D341Med (cell line): ENCODE measurements at places on chromosomes 13 and 19.

GRCh38 chr13:95608640-95609323, 35.7 kb downstream of the DZIP1 start:
- DNase-seq: no peak

DNA sequence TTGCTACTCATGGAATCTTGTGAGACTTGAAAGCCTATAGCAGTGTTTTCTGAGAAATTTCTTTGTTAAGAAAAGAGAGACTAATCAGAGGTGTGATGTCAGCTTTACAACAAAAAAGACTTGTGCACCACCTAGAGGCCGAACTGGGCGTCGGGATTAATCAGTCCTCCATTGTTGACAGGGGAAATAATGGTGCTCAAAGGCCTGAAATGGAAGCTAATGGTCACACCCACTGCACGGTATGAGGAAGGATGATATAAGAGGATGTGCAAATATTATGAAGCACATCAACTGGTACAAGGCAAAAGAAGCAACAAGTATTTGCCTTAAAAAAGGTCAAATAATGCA, 480.2 kb upstream of the MIR17HG start:
- DNase-seq: peak; percentile 64

GRCh38 chr19:18756896-18757295, 34.2 kb downstream of the COMP start:
- DNase-seq: no peak

- DNase-seq: no peak
Observed at GRCh38 chr13:46953331-46953730, 56.5 kb upstream of the HTR2A start.

DNA sequence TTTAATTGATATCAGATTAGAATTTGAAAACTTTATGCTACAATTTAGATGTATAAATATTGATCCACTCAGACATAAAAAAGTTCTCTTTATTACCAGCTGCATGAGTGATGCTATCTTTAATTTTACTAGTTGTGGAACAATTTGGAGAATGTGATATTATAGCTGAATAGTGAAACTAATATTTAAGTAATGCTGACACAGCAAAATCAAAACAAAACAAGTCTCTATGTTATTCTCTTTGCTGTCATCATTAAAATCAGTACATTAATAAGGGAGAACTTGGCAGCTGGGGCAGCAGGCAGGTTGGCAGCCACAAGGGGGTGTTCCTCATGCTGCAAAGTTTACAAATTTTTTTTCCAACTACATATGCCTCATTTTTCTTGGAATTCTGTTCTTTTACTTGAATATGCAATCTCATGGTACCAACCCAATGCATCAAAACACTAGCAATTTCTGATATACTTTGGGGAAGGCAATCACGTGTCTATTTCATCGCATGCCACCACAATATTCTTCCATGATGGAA, 585.3 kb downstream of the FGF9 start:
- no peak for DNase-seq

- no peak for DNase-seq
Observed at GRCh38 chr13:78659450-78659730, 435 bp upstream of the OBI1 start.

DNA sequence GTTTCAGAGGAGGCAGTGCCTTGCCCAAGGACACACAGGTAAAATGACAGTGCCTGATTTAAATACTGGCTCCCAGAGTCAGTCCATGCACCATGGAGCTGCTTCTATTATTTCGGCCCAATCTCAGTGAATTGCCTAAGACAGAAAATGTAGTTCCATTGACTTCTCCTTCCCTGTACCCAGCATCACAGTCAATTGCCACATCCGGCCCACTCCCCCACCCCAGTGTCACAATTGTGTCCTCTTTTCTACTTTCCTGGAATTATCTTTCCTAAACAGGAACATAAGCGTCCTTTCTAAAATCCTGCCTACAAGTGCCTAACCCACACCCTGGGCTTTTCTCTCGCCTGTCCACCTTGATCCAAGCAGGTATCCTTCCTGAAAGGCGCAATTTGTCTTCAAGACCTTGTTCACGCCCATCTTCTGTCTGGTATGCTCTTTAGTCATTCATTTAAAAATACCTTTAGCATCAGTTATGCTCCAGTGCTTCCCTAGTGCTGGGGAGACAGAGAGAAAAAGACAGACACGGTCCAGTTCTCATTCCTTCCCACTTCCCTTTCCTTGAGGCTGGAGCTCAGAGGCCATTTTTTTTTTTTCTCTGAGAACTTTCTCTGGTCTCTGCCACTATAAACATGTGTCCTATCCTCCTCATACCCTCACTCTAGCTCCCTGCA, 411.4 kb downstream of the LIG4 start:
- DNase-seq: no peak

DNA sequence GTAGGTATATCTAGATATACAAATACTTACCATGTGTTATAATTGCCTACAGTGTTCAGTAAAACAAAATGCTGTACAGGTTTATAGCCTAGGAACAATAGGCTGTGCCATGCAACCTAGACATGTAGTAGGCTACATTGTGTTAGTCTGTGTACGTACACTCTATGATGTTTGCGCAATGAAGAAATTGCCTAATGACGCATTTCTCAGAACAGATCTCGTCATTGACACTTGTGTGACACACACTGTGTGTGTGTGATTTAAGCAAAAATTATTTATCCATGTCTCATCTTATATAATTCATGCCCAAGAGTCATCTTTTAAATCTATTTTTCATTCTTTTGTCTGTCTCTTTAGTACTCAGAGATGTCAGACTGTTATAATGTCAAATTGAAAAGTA, 1888.8 kb upstream of the PCDH20 start:
- no peak for DNase-seq

- DNase-seq: peak; percentile 81
Observed at GRCh38 chr19:19185853-19186740, 5.9 kb downstream of the BORCS8 start.

DNA sequence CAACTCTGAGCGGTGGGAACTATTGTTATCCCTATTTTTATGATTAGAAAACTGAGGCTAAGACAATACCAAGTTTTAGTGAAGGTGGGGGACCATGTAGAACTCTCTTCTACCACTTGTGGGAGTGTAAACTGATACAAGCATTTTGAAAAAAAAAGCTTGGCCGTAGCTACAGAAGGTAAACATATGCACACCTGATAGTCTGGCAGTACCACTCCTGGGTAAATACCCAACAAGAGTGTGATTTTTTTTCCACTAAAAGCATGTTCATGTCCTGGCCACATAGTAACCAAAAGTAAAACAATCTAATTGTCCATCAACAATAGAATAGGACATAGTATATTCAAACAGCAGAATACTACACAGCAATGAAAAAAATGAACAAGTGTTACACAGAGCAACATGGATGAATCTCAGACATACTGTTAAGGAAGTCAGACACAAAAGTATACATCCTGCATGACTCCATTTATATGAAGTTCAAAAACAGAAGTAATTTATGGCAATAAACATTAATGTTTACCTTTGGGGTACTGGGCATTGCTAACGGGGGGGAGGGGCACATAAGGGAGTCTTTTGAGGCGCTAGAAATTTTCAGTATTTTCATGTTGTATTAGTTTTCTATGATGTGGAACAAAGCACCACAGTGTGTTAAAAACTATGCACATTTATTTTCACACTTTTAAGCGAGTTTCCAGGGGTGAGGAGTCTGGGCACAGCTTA, 6.4 kb upstream of the SPATA13 start:
- no peak for DNase-seq

DNA sequence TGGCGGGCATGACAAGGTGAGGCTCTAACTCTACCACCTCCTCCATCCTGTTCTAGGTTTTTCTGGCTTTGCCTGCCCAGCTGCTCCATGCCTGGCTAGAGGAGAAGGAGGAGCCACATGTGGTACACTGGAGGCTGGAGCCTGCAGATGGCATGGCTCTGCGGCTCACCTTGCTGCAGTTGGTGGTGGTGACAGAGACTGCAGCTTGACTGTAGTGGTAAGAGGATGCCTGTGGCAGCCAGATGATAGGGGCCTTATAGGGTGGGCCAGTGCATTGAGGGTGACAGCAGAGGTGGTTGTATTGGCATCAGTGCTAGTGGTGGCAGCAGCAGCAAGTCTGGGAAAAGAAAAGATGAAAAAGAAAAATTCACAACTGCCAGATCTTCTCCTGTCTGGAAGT, 146.2 kb downstream of the TNFRSF19 start:
- DNase-seq: no peak

- no peak for DNase-seq
Observed at GRCh38 chr19:3474010-3474409, 6.3 kb downstream of the SMIM24 start.

DNA sequence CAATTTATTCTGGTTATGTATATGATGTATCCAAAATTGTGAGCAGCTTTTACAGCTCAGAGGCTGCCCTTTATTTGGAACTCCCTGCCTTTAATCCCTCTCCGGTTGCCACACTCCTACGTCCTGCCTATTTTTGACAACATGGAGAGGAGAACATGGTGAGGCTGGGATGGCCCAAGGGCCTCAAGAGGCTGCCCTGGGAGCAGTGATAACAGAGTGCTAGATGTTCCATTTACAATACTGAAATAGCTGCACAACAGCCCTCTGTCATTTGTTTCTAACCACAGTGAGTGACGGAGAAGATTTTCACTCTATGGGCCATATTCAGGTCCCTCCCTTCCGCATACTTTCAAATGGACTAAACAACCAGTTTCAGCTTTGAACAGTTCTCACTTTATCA, 33.4 kb downstream of the STARD13 start:
- DNase-seq: no peak

DNA sequence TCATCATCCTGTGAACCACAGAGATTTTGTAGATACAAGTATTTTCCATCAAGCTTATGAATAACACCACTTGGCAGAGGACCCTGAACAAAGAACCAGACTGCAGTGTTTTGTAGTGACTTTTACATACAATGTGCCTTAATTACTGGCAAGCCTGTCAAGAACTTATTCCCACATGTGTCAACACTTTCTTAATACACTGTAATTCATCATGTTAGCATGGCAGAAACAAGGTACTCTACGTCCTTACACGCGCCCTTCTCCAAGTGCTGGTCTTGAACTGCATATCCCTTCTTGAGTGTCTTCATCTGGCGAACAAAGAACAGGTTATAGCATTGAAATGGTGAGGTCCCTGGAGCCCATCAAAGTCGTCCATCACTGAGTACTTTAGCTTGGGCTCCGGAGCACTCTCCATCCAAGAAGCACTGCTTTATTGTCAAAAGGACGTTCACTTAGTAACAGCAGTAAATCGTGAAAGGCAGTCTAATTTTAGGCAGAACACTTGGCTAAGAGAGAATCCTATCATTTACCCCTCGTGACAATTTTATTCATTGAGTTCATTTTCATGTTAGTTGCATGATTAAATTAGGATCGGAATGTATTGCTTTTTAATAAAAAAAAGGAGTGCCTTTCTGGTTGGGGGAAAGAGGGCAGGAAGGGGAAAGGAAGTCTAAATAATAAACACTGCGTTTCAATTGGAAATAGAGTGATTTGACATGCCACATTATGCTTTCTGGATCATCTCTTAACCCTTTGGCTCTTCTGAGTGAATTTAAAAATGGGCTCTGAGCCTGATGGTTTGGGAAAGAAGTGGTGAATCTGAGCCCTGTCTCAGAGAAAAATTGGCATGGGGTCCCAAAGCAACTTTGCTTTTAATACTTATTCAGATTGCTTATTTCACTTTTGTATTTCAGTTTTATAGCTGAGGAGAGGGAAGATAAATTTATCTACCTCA, 376.1 kb downstream of the DLEU7 start:
- DNase-seq: no peak

DNA sequence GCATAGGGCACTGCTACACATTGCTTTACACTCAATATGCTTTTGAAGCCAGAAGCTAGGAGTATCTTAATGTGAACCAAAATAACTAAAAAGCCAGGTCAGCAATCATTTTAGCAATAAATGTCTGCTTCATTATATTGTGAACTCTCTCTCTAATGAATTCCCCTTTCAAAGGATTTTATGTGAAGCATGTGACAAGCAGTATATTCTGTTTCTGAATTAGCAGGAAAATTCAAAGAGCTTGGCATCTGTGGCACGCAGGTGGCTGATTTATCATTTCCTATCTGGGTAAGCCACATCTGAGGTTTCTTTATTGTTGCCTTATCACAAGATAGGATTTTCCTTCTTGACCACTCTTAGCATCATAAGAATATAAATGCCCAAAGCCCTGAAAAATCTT, 56.8 kb upstream of the KLF12 start:
- DNase-seq: no peak

DNA sequence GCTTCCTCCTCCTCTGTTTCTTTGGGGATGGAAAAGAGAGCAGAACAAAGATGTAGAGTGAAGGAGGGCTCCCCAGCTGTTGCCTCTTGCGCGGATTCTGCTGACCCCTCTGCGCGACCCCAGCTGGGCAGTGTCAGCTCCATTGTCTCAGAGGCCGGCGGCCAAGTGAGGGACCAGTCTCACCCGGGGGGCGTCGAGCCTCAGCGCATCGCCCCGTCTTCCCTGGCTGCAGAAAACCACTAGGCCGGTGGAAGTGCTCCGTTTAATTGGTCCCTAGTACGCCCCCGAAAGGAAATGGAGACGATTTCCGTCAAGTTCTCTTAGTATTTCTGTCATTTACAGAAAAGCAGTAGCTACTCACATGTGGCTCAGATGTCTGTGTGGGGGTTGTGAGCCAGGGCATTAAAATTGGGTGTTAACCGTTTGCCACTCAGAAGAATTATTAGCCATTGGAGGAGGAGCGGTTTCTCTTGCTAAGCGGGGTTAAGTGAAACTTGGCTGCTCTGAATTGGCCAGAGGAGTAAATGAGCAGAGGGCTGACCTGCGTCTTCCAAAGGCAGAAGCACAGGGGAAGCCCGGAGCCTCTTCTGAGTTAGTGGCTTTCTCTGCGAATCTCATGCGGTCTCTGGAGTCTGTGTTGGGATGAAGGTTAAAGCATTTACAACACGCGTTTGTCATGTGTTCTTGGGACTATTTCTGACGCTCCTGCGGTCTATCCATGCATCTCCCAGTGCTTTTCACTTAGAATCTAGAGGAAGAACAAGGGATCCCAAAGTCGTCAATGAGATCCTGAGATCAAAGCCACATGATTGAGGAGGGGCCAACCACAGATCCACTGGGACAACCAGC, 132.8 kb upstream of the MYO16 start:
- no peak for DNase-seq

DNA sequence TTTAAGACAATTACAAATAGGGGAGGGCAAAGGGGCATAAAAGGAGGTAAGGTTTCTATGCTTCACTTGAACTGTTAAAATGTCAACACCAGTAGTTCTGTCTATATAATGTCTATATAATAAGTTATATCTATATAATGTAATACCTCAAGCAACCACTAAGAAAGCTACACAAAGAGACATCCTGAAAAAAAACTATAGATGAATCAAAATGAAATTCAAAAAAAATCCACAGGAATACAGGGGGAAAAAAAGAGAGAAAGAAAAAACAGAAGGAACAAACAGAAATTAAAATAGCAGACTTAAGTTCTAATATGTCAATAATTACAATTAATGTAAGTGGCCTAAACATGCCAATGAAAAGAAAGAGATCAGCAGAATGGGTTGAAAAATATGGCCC, 186.0 kb downstream of the KCTD15 start:
- no peak for DNase-seq

GRCh38 chr19:47228937-47229675, 1.9 kb downstream of the BBC3 start:
- DNase-seq: no peak

DNA sequence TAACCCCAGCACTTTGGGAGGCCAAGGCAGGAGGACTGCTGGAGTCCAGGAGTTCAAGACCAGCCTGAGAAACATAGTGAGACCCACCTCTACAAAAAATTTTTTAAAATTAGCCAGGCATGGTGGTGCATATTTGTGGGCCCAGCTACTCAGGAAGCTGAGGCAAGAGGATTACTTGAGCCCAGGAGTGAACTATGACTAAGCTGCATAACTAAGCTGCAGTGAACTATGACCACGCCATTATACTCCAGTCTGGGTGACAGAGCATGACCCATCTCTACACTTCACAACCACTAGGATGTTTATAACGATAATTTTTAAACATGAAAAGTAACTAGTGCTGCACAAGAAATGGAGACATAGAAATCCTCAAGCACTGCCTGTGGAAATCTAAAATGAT, 352.7 kb upstream of the SGCG start:
- no peak for DNase-seq
